GM19239 (cell line): ENCODE measurements at places on chromosomes 11 and 22.

- DNase-seq, result no peak
These were observed 473.4 kb downstream of the METTL15 start for GRCh38 chr11:28581286-28582242.

- DNase-seq, result no peak
These were observed 17.8 kb downstream of the ZBED4 start for GRCh38 chr22:49871482-49871881.

GRCh38 chr22:48757581-48757980, 1070.1 kb downstream of the BRD1 start:
- no peak for DNase-seq

- no peak for DNase-seq
These were observed 29.4 kb upstream of the AMOTL1 start for GRCh38 chr11:94738746-94739145.

DNA sequence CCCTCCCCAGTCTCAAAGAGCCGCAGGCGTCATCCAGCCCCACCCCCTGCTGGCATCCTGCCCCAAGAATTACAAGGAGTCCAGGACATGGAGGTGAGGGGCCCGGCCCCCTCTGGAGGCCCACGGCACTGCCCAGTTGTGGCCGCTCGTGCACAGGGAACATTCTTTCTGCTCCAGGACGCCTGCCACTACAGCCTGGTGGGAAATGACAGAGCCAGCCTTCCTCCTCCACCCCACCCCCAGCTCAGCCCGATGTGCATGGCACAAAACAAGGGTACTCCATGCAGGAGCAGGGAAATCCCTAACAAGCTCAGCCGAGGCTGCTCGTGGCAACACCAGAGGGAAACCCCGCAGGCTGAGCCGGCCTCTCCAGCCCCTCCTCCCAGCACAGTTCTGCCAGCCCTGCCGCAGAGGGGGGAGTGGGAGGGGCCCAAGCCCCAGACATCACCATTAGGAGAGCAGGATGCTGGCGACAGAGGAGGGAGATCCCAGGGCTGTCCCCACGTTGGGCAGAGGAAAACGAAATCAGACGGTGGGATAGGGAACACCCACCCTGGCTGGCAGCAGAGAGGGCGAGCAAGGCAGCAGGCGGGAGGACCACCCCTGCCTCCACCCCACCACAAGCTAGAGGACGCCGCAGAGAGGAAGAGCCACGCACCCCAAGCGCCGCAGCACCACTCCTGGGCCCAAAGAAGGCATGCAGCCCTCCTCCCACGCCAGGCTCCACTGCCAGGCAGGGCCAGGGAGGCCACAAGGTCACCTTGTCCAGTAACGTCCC, 10.0 kb downstream of the IGSF9B start:
- DNase-seq, result no peak

DNA sequence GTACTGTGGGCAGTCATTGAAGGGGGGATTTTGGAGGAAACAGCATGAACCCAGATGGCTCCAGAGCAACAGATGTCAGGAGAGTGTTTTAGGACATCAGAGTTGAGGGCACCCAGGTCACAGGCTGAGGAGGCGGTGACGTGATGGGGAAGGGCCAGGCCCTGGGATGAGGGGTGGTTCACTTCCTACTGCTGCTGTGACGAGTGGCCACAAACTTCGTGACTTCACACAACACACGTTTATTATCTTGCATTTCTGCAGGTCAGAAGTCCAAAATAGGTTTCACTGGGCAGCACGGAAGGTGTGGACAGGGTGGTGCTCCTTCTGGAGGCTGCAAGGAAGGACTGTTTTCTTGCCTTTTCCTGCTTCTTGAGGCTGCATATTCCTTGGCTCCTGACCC, 77.7 kb upstream of the RAB1B start:
- DNase-seq, result no peak

- DNase-seq, result no peak
These were observed 14.1 kb downstream of the CREB3L1 start for GRCh38 chr11:46291441-46292150.

GRCh38 chr22:49763138-49763537, 64.5 kb downstream of the BRD1 start:
- DNase-seq, result no peak

DNA sequence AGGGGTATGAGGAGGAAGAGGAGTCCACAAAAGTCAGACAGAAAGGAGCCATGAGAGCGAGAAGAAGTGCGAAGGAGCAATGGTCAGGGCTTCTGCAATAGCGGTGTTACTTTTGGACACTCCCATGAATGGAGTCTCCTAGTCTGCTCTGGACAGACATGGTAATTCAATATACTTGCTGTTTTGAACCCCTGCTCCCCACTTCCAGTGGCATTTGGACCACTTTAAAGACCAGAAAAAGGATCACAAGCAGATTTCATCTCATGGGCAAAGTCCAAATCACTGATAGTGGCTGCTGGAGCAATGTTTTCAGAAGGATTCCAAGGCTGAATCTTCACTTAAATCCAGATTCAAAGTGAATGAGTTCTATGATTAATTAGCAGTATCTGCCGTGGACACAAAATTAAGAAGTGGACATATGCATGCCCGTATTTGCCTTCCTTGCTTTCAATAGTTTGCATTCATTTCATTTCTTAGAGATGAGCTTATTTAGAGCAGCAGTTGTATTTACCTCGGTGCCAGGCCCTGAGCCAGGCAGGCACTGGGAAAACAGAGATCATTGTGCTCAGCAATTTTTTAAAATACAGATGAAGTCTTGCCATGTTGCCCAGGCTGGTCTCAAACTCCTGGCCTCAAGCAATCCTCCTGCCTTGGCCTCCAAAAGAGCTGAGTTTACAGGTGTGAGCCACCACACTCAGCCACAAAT, 72.0 kb downstream of the SLC1A2 start:
- DNase-seq, result no peak

GRCh38 chr11:69053546-69054396, 5.0 kb downstream of the TPCN2 start:
- DNase-seq, result no peak

GRCh38 chr11:94186342-94187203, 57.9 kb downstream of the PANX1 start:
- DNase-seq, result no peak

DNA sequence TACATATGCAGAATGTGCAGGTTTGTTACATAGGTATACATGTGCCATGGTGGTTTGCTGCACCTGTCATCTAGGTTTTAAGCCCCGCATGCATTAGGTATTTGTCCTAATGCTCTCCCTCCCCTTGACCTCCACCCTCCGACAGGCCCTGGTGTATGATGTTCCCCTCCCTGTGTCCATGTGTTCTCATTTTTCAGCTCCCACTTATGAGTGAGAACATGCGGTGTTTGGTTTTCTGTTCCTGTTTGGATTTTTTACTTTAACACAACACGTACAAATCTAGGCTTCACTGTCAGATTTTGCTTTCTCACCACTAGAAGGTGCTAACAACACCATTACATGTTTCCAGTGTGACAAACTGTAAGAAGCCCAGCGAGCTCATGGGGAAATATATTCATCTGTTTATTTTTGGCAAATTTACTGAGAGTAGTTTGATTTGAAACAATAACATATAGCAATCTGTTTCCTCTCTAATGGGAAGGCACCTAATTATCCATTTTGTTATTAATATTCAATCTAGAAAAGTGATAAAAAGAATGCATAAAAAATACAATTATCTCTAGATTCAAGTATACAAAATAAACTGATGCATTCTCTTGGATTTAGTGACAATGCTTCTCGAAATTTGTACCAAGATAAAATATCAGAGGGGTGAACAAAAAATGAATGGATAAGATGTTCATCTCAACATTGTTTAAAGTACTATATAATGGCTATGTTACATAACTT, 23.2 kb upstream of the BIRC3 start:
- DNase-seq, result peak; percentile 32

DNA sequence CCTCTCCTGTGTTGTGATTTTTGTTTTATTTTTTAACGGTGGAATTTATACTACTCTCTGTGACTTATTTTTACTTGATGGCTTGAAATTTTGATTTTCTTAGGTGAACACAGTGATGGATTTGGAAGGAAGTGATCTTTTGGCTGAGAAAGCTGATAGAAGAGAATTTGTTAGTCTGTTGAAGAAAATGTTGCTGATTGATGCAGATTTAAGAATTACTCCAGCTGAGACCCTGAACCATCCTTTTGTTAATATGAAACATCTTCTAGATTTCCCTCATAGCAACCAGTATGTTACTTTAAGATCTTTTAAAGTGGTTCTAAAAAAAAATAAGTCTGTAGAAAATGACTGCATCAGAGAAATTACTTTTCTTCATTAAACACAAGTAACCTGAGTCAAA, 82.1 kb downstream of the HIPK3 start:
- no peak for DNase-seq
